ENCODE measurements at places on chromosomes 1 and 21.

DNA sequence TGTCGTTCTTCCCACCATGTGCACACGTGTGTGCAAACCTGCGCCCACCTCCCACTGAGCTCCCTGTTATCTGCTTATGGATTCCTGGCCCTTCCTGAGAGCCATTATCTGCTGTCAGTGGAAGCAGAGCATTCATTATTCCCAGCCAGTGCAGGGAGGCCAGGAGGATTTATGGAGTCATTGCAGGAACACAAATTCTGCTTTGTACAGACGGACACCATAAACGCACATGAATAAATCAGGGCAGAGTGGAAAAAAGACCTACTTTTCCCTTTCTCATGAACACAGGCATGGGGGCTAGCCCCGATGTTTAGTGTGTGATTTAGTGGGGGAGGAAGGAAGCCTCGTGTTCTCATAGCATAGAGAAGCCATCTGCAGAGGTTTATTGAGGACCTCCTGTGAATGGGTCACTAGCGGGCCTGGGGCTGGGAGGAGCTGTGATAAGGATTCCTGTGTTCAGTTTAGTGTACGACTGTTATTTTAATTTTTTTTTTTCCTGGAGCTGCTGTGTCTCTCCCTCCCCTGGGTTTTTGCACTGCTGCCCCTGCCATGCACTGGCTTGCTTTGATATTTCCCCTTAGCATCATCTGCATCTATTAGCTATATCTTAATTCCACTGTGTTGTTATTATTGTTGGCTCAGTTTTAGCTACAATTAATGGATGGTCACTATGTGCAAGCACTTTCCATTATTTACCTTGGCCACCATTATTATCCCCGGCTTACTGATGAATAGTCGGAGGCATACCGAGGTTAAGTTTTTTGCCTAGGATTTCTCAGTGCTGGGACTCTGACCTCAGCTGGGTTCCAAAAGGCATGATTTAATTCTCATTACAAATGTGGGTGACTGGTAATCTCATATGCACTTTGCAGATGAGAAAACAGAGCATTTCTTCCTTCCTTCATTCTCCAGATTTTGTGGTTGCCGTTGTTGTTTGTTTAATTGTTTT, 33.0 kb downstream of the HUNK start:
- DNase-seq, result no peak

DNA sequence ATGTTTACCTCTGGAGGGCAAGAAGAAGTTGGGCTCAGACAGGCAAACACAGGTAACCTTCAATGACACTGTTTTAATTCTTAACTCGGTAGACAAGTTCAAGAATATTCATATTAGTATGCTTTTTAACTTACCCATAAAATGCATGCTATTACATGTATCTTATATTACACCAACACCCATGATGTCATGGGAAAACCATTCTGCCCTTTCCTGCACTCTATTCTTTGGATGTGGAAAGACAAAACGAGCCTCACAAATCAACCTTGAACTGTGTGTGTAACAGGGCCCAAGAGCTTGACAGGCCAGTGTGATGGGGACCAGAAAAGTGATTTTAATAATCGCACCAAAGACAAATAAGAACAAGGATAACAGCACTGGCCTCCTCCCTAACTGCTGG, 22.6 kb upstream of the RAP1GAP start:
- no peak for DNase-seq

DNA sequence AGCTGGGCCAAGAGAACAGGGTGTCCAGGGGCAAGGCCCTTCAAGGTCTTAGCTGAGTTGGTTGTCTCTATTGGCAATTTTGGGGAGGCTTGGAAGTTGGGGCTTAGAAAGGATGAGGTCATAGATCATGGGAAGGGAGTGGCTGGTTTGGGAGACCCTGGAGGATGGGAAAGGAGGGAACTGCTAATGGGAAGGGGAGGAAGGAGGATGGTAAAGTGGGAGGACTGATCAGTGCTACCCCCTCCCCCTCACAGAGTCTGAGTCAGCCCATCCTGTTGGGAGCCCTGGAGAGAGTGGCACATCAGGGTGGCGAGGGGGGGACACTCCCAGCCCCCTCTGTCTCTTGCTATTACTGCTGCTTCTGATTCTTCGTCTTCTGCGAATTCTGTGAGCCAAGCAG, 5.1 kb downstream of the EFNA4 start:
- no peak for DNase-seq

DNA sequence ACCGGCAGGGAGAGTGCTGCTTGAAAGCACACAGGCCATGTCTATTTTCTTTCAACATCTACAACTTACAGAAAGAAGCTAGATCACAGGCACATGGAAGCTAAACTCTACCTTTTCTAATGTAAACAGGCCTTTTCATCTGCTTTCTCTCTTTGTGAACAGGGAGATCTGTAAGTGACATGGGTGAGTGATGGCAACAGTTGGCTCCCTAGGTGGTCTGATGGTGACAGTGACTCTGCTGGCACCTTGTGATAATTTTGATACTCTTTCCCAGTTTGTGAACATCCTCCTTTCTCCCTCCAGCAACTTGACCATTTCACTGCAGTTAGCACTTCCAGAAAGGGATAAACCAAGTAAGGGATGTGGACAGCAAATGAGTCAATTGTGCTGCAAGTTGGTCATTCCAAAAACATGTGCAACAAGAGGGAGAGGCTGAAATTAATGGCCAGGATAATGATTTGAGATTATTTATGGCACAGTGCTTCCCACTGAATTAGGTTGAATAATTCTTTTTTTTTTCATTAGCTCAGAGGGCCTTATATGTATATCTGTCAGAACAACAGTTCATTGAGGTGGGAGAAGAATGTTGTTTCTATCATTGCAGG, 89.5 kb downstream of the XCL2 start:
- no peak for DNase-seq

DNA sequence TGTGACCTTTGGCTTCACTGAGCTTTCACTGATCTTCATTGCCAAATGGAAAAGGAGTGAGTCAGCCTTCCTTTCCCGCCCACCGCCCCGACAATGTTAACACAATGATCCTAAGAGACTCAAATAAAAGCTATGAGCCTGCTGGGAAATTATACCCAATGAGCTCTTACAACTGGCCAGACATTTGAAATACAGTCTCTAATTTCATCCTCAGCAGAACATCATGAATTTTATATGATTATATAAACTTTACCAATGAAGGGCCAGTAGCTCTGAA, 252.5 kb downstream of the SIPA1L2 start:
- DNase-seq, result no peak

GRCh38 chr1:44819196-44819607, 10.9 kb downstream of the BTBD19 start:
- no peak for DNase-seq

DNA sequence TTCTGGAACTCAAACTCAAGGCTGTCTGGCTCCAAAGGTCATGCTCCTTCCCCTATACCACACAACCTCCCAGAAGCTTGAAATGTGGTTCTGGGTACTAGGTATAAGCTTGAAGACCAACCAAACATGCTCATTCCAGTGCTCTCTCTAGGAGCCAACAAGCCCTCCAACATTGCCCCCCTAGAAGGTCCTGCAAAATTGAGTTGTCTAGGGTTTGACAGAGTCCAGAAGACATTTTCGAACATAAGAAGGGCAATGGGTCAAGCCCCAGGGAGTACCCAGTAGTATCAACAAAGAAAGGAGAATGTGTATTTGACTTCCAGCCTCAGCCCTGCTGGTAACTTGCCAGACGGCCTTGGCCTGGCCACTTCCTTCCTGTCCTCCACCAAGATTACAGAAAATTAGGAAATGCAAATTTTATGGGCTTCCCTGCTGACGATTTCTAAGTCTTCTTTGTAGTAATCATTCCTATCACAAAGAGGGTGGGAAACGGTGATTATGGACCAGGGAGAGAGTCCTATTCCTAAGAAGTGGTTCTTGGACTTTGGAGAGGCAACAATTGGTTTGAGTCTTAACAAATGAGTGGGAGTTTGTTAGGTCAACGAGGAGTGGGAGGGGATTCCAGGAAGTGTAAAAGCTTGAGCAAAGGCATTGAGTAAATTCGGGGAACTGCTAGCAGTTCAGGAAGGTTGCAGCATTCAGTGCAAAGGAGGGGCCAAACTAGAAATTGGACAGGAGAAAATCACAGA, 18.7 kb upstream of the SLAMF1 start:
- DNase-seq, result no peak

DNA sequence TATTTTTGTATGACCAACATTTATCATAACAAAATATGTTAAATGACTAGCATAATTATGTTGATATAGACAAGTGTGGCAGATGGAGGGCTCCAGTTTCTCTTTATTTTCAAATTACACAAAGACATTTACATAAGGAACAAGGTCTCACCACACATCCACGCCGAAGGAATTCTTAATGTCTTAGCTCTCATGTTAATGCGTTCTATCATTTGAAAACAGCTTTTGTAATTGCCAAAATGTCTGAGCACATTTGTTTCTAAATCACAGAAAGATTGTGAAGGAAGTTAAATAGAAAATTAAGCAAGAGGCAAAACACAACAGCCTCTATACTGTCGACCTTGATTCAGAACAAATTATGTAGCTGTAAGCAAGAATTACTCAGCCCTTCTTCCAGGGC, 223.0 kb upstream of the NR5A2 start:
- no peak for DNase-seq

GRCh38 chr1:112817555-112818373, 102.6 kb upstream of the PPM1J start:
- DNase-seq, result no peak

DNA sequence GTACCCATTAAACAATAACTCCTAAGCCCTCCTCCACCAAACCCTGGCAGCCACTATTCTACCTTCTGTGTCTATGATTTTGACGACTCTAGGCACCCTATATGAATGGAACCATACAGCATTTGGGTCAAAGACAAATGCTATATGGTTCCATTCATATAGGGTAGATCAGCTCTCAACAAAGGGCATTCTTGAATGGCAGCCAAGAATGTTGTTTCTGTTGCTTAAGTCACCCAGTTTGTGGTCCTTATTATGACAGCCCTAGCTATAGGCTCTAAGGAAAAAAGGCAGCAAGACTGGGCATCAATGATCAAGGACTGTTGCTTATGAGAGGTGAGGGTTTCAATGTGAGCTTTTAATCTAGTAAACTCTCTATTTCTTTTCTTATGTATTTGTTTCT, 4.7 kb upstream of the SLC5A9 start:
- no peak for DNase-seq
